ENCODE measurements at places on chromosomes 1 and 21.

- no peak for DNase-seq
These were observed 39.4 kb downstream of the CFHR5 start for GRCh38 chr1:197016751-197017150.

DNA sequence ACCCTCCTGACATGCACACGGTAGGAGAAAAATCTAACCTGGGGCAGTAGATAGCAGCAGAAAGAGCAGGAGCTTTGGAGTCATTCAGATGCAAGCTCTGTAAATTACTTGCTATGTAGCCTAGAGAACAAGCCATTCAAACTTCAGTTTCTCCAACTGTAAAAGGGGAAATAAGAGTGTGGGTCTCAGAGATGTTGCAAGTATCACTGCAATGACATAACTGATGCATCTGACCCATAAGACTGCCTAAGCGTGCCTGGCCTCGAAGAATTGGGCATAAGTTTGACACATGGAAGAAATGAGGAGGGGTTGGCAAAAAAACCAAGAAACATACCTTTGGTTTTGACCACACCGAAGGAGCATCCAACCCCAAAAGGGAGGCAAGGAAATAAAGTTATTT, 5.2 kb downstream of the AK2 start:
- DNase-seq: no peak

DNA sequence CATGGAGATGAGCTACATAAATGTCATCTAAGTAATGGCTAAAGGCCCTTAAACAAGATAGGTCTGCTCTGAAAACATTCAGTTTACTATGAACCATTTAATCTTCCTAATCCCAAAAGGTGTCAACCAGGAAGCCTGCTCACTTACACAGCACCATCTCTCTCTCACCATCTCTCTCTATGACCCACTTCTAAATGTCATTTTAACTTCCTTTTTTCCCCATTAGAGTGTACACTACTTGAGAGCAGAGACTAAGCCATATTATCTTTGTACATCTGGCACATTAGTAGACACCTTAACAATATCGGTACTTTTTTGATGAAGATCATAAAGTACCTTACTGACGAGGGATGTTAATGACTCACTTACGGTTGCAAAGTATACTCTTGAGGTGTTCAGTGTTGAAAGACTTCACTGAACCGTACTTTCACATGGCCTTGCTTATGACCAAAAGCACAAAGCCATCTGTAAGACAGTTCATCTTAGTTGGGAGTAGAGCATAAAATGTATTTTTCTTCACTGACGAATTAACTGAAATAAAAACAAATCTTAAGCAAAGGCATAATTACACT, 25.4 kb downstream of the FBXO42 start:
- DNase-seq: no peak

GRCh38 chr1:27136998-27137542, 17.9 kb downstream of the SLC9A1 start:
- DNase-seq: no peak

- no peak for DNase-seq
These were observed 1098.1 kb downstream of the NCAM2 start for GRCh38 chr21:22096314-22096713.

DNA sequence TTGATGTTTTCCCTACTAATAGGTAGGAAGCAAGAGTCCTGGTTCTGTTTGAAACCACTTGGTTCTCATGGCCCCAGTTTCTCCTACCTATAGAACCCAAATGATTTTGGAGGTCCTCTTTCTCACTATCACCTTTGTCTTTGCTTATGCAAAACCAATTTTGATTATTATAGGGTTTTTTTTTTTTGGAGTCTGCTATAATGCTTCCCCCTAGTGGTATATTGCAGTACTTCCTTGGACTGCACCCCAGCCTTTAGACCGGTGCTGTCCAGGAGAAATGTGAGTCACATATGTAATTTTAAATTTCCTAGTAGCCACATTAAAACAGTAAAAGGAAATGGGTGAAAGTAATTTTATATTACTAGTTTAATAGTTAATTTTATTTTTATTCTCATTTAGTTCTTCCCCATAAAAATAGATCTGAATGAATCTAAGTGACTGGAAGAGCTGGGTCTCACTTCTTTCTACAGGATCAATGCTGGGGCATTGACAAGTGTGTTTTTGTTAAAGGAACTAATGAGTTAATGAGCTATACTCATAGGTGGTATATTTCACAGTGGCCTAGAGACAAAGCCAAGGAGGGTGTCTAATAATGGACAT, 10.6 kb downstream of the FCMR start:
- no peak for DNase-seq

DNA sequence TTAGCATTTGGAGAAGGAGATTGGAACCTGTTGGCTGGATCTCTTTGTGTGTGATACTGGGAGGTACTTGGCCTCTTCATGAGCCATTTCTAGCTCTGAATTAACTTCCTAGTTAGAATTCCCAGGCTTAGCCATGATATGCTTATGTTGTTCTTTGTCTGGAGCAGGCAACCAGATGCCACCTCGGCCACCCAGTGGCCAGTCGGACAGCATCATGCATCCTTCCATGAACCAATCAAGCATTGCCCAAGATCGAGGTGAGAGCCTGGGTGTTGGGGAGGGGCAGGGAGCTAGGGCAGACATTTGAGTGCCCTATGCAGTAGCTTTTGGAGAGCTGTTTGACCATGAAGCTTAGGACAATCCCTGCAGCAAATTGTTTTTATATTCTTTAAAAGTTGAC, 26.5 kb upstream of the PIGV start:
- no peak for DNase-seq

- DNase-seq: no peak
These were observed 25.7 kb upstream of the NBL1 start for GRCh38 chr1:19618428-19618827.

DNA sequence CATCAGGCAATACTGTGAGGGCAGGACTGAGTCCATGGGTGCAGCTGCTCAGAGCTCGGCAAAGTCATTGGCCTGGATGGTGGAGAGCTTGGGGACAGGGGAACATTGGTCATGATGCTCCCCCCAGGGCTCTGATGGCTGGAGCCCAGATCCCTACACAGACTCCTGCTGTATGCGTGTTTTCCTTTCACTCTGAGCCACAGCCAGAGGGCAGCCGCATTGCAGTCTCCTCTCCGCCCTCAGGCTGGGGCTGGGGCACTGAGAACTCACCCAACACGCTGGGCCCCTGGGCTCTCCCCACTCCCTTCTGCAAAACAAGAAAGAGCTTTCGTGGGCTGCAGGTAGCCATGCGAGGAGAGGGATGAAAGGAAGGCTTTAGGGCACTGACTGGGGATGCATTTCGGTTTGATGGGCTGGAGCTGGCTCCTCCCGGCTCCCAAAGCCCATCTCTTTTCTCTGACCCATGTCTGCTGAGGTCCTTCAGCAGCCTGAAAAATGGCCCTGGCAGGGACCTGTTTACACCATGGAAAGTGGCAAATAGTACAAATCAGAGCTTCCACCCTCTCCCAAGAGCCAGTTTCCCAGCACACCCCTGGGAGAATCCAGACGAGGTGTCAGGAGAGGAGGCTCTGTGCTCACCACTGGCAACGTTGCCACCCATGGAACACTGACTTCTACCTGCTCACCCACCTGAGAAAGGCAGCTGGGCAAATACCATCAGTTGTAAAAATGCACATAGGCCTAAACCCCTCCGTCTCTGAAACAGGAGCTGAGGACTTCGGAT, 43.8 kb downstream of the CAPN2 start:
- no peak for DNase-seq

GRCh38 chr21:25964015-25964414, 206.6 kb downstream of the APP start:
- no peak for DNase-seq

GRCh38 chr1:6544831-6545230, 9.5 kb downstream of the NOL9 start:
- DNase-seq: no peak

DNA sequence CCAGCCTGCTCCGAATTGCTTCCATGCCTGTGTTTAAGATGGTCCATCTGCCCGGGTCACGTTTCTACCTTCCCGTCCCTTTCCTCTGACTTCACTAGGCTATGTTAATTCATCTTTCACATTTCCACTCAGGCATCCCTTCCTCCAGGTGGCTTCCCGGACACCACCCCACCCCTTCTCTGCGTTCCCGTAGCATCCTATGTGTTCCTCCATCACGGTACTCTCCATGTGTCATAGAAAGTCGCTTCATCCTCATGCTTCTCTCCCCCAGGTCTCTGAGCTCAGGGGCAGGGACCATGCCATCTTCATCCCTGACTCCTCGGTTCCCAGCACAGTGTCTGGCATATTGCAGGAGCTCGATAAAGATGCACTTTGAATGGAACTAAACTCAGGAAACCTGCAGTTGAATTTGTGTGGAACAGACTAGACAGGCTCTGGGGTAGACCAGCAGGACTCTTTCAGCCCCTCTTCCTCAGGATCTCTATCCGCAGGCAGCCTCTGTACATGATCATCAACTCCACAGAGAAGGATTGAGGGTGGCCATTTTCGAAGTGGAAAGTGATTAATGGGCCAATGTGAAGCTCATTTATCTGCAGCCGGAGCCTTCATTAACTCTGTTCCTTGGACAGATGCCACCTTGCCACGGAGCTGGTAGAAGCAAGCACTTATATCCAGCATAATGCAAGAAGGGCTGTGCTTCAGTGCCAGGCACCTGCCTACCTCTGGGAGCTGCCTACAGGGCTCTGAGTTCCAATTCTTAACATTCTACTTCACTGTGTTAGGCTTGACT, 9.1 kb downstream of the C1orf226 start:
- DNase-seq: no peak

GRCh38 chr1:186055846-186056245, 319.2 kb downstream of the TPR start:
- no peak for DNase-seq

GRCh38 chr1:96520579-96520947, 201.0 kb upstream of the PTBP2 start:
- no peak for DNase-seq

- no peak for DNase-seq
These were observed 35.8 kb upstream of the CD34 start for GRCh38 chr1:207946756-207947155.

GRCh38 chr1:30378991-30379581, 344.3 kb downstream of the MATN1 start:
- DNase-seq: no peak

- DNase-seq: no peak
These were observed 26.0 kb downstream of the ATF6 start for GRCh38 chr1:161791904-161792655.

DNA sequence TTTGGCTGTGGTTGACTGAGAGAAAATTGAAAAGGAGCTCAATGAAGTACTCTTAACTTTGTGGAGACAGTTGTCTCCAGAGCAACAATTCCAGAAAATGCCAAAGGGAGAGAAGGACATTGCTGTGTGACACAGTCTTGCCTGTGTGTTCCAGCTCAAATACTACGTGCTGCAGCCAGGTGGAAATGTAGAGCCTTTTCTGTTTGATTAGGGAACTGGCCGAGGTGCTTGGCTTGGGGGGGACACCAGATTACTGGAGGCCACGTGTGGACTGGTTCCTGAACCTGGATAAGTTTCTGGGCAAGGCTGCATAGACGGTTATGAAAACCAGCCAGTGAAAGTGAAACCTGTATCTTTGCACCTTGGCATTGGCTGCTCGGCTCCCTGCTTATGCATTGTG, 217.9 kb downstream of the CTH start:
- no peak for DNase-seq

- no peak for DNase-seq
These were observed 147.2 kb downstream of the PEX14 start for GRCh38 chr1:10621906-10622305.

DNA sequence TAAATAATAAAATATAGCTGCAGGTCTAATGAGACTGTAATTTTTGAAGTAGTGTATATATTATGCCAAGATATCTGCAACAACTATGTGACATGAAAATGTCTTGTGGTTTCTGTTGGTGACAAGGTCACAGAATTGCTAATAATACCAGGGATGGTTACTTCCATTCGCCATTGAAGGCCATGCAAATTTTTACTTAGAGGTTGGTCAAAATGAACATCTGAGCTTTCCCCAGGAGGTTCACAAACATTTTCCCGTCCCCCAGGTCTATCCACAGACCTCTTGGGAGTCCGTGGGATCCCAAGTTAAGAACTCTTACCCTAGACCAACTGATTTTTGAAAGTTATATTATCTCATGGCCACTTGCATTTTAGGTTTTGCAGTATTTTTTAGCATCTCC, 62.7 kb downstream of the BCL9 start:
- DNase-seq: no peak

Data from 8988T (cell line).